ENCODE measurements at places on chromosomes 2 and 18.

GRCh38 chr2:159797543-159798375 lies at the start of gene CD302:
TSS of gene CD302 (minus strand) at chr2:159798208. CDS start at chr2:159798198, 10 bp downstream.
- DNase-seq, result peak; percentile 50

DNA sequence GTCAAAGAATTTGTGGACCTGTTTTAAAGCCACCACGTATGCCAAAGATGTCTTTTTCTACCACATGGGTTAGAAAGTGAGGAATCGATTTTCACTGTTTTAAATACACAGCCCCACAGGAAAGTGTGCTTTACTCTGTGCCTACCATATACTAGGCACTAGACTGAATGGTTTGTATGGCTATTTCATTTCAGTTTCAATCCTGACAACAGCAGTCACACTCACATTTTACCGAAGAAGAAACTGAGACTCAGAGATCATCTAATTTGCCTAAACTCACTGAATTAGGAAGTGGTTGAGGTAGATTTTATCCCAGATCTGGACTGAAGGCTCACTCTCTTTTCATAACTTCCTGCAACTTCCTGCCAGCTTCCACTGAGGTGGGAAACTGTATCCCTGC lies 176.4 kb downstream of the ALK start:
- DNase-seq, result no peak

DNA sequence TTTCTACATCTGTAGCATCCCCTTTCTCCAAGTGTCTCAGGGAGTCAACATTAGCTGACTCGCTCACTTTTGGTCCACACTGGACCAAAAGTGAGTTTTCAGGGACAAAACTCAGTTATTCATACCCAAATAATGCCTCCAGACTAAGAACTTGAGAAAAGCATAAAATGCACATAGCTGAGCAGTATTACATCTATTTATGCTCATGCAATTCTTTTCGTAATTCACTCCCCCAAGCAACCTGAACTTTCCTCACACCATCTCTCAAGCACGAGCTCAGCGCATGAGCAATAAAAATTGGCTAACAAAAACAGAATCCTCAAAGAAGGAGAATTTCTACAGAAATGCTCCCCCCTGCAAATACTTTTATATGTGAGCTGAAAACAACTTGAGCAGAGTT lies 17.0 kb downstream of the SFT2D3 start:
- no peak for DNase-seq

- DNase-seq, result no peak
Measured at GRCh38 chr2:161017780-161018470, 142.3 kb upstream of the TANK start.

- no peak for DNase-seq
Measured at GRCh38 chr2:241571821-241572620, 13.5 kb downstream of the BOK start.

DNA sequence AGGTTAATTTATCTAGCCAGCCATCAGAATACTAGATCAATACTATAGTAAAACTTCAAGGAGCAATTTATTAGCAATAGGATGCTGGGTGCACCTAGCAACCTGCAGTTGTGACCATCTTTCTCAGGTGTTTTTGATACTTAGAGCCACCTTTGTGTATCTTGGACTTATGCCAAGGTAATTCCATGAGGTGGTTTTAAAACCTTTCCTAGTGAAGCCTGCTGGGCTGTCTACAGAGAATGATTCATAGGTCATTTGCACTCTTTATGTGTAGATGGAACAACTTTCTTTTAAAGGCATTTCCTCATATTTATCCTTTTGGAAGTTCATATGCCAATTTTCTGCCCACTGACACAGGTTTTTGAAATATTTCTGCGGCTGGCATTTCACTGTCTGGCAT lies 1030.1 kb upstream of the POU3F3 start:
- no peak for DNase-seq

DNA sequence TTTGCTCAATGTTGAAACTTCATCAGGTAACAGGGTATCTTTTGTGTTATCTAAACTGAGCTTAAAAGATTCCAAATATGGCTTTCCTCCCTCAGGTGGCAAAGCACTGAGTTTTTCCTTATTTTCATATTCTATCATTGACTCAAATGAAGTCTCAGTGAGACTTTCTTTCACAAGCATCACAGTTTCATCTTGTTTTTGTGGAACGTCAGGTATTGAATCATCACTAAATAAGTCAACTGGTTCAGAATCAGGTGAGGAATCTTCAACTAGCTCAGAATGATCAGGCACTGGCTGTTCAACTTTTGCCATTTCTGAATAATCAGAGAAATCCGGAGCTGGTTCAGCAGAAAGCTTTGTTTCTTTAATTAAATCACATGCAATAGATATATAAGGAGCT lies 24.6 kb downstream of the RTN4 start:
- DNase-seq, result no peak

GRCh38 chr2:17373041-17373440 lies 145.2 kb downstream of the RAD51AP2 start:
- DNase-seq, result no peak

DNA sequence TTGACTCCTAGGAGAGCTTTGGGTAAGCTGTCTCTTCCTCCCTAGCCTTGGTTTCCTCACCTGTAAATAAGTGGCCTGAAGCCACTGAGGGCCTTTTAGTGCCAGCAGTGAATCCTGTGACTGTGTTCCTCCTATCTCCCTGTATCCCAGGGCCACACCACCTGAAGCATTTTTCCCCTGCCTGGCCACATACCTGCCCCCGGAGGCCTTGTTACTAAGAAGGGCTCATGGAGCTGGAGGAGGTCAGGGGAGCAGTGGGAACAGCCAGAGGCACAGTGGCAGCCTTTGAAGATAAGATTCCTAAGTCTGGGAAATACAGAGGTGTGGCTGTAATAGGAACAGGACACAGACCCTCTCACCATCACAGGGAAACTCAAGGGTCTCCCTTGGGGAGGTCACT lies 162.4 kb downstream of the SMAD7 start:
- DNase-seq, result peak; percentile 8
